ENCODE measurements at places on chromosomes 2 and 18. TPM values are rescaled to one million over a fixed set of nuclear protein-coding genes. Genes with fewer than 3 reads are reported as not detected.

- DNase-seq = no peak
These were observed 30.8 kb upstream of the EPHA4 start for GRCh38 chr2:221602938-221603337.

DNA sequence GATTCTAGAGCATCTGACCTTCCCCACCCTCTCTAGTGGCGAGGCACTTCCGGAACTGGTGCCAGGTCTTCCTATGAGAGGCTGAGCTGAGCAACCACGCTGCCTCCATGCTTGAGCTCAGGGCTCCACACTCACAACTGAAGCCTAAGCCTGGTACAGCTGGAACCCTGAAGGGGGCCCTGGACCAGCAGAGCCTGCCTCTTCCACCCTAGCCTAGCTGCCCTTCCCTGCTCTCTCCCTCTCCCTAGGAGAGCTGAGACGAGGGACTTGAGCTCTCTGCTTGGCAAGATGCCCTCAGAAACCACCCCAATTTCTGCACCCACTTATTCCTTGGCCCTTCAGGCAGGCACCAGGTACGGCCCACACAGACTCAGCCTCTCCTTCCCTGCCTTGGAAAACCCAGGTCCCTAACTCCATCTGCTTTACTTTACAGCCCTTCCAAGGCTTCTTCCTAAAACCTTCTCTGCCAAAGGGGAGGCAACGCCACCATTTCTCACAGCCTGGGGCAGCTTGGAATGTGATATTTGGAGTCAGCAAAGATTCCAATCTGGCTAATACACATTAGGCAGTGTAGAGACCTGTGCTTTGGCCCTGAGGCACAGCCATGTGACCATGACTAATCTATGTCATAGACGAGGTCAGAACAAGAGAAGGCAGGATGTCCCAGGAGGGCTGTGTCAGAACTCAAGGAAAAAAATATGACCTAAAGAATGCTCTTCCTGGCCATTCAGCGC, 18.8 kb downstream of the COX7A2L start:
- peak; percentile 88 for DNase-seq

GRCh38 chr18:44747157-44747556, 66.5 kb downstream of the SETBP1 start:
- DNase-seq = no peak

Gene LOXL3
- total RNA-seq = 19.8 TPM

Gene PLB1
- total RNA-seq = 9.7 TPM

GRCh38 chr18:13291299-13291698, 72.7 kb downstream of the LDLRAD4 start:
- DNase-seq = no peak

- DNase-seq = no peak
These were observed 99.6 kb downstream of the KCNF1 start for GRCh38 chr2:11011359-11011758.

Gene ASAP2
- 56.9 TPM for total RNA-seq

- no peak for DNase-seq
These were observed 290.8 kb upstream of the TANK start for GRCh38 chr2:160869411-160869810.

GRCh38 chr2:187546762-187547333, 7.4 kb downstream of the TFPI start:
- no peak for DNase-seq

Gene IGFBP5
- total RNA-seq = 1,280 TPM

DNA sequence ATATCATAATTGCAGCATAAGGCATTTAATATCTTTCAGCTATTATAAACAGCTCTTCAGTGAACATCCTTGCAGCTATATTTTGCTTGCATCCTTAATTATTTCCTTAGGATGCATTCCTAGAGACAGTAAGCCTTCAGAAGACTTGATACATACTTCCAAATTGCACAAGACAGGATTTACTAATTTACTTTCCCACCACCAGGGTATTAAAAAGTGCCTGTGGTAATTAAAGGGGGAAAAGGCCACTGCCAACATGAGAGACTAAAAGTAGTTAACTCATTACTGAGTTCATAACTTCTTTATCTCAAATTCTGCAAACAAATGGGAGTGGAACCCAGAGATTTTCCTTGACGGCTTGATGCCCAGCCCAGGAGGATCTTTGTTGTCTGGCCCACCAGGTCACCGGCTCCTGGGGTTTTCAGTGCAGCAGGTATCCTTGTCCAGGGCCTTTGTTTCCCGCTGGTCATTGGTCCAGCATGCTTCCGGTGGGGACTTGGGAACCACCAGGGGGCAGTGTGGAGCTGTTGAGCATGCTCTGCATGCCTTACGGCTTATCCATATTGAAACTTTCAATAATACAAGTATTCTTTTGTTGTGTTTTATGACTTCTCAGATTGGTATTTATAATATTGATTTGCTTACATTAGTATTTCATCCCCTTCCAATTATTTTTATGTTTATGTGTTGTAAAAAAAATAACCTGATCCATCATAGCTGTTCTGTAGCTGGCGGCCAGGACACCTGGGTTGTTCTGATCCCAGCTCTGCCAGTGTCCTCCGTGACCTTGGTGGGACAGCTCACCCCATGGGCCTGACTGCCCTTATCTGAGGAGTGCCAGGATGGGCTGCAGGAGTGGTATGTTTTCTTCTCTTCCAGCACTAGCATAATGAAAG, 61.4 kb downstream of the TGOLN2 start:
- peak; percentile 83 for DNase-seq

DNA sequence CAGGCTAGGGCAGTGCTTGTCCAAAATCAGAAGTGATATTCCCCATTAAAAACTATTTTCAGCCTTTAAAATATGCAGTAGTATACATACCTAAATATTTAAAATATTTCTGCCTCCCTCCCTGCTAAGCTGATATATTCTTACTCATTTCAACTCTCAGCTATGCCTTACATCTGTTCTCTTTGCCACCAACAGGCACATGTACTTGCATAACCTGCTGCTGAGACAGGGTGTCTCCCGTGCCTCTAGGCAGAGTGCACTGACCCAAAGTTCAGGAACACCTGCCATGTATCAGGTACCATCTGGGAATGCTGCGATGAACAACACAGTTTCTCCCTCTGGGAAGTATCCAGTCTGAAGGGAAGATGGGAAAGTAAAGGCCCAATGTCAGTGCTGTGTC, 91.7 kb downstream of the STK39 start:
- no peak for DNase-seq

Measured in ascending aorta (tissue), 2 donors.